Glomerular endothelial cell (primary cell): ENCODE measurements at places on chromosomes 5 and 9.

GRCh38 chr5:83253720-83254119 is 176.4 kb downstream of the XRCC4 start:
- no peak for DNase-seq

DNA sequence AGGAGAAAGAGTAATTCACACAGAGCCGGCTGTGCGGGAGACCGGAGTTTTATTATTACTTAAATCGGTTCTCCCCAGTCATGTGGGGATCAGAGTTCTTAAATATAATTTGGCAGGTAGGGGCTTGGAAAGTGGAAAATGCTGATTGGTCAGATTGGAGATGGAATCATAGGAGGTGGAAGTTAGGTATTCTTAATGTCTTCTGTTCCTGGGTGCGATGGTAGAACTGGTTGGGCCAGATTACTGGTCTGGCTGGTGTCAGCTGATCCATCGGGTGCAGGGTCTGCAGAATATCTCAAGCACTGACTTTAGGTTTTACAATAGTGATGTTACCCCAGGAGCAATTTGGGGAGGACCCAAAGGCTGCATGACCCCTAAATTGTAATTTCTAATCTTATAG is 4.6 kb upstream of the CERCAM start:
- no peak for DNase-seq

DNA sequence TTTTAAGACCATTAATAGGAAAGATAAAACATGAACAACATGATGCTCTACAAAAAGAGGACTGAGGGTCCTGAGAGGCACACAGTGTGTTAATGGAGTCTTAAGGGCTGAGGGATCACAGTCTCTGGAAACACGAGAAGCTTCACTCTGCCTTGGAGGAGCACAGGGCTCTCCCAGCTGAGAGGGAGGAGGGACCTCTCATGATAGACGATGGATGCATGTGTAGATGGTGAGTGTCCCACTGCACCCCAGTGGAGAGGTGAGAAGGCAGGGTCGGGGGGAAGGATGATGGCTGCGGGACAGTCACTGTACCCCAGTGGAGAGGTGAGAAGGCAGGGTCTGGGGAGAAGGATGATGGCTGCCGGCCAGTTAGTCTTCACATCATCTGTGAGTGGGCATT is 613.4 kb downstream of the IRX1 start:
- no peak for DNase-seq

DNA sequence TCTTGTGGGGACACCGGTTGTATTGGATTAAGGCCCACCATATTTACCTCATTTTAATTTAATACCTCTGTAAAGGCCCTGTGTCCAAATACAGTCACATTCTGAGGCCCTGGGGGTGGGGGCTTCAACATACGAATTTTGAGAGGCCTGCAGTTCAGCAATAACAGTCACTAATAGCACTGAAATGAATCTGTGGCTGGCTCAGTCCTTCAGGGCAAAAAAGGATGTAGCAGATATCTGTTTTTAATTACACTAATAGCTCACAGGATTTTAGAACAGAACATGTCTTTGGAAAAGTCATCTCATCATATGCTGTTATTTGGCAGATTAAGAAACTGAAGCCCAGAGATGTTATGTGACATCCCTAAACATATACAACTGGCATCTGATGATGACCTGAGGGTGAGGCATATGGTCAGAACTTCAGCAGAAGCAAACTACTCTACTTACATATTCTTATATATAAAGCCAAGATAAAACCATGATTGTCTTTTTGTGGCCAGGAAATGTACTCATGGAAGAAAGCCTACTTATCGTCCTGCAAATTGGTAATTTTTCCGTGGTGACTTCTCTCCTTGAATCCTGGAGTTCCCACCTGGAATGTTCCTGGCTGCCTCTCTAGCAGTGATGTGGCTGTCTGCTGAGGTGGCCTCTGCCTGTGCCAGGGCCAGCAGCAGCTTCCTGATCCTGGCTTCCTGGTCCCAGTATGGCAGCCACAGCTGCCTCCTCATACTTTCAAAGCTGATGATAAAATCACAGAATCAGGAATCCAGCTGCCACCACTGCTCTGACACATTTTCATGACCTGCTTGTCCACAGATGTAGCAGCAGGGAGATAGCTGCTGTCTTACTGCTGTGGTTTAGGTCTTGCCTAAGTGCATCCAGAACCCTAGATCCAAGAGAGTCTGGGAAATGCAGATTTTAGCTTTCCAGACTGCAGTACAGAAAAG is 72.1 kb upstream of the ANKRD55 start:
- no peak for DNase-seq

GRCh38 chr9:124264823-124265233 is 7.1 kb downstream of the NEK6 start:
- no peak for DNase-seq

DNA sequence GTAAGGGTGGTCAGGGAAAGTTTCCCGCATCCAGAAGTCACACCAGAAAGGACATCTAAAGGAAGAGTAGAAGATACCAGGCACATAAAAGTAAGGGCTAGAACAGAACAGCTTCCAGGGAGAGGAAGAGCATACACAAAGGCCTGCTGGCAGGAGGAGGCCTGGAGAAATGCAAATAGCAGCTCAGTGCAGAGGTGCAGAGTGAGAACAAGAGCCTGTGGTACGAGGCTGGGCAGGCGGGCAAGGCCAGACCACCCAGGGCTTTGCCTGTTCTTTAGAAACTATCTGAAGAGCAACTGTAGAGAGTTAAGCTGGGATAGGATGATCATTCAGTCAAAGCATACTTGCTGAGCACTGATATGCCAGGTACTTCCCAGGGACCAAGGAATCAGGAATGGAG is 115.3 kb downstream of the DROSHA start:
- no peak for DNase-seq

GRCh38 chr9:109139851-109140250 is 20.1 kb upstream of the TMEM245 start:
- no peak for DNase-seq

- no peak for DNase-seq
Measured at GRCh38 chr5:73642344-73642743, 16.3 kb downstream of the ARHGEF28 start.

DNA sequence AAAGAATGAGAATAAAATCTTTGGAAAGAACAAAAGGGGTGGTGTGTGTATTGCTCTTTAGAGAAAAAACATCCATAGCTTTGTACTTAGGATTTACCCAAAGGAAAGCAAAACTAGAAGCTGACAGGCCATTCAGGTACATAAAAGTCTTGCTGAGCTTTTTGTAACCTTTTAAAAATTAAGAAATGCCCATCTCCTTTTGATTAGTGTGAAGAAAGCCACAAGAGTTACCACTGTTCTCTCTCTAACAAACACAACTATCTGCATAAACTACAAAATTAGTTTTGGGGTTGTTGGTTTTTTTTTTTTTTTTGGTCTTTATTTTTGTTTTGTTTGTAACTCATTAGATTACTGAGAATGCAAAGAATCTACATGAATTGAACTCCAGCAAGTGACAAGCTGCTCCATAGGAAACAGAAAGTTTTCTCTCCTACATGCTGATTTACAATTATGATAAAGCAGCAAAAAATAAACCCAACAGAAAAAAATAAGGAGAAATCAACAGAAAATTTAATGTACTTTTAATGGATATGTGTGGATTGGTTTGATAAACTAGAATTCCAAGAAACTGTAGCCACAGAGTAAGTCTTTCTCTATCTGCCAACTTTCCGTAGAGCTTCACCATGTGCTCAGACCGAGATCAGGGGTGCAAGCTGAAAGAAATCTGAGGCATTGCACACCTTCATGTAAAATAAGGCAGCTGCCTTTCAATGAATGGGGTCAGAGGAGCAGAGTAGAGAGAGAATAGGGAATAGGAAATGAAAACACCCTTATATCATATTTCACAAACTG is 12.3 kb downstream of the BAAT start:
- DNase-seq = no peak

GRCh38 chr9:14083366-14083765 is 230.6 kb downstream of the NFIB start:
- DNase-seq = no peak

- DNase-seq = no peak
Measured at GRCh38 chr9:75186767-75187380, 98.6 kb downstream of the OSTF1 start.

- no peak for DNase-seq
Measured at GRCh38 chr5:62066761-62067277, 239.2 kb upstream of the KIF2A start.

- DNase-seq = no peak
Measured at GRCh38 chr9:105053209-105053652, 125.3 kb upstream of the ABCA1 start.

DNA sequence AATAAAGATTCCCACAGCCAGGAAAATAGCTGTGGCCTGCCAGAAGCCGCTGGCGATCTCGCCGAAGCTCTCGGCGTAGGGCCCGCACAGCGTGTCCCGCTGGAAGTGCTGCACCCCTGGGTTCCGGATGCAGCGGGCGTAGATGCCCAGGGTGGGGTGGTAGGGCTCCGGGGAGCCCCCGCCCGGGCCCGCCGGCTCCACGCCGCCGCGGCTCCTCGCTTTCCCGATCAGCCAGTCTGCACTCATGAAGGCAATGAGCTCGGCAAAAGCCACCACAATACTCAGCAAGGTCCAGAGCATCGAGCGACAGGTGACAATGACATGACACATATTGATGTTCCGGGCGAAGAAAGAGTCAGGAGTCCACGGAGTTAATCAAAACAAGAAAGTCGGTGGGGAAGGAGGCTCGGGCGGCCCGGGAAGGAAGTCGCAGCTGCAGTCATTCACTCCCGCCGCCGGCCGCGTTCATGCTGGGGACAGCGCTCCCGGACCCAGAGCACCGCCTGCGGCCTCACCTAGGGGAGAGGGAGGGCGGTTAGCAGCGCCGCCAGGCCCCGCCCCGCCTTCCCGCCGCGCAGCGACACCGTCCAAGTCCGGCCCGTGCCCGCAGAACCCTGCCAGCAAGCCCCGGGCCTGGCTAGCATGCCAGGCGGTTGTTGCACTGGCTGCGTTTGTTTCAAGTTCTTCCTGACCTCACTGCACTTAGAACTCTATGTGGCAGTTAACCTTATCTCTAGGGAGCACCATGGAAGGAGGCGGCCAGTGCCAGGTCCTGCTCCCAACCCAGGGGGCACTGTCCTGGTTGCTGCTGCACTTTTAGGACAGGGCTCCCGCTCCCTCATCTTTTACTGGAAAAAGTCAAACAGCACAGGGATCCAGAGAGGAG is 138.4 kb downstream of the LHFPL2 start:
- DNase-seq = no peak

GRCh38 chr9:125902214-125902613 is 155.0 kb downstream of the PBX3 start:
- no peak for DNase-seq

GRCh38 chr9:31103836-31104235 is 1280.6 kb upstream of the ACO1 start:
- DNase-seq = no peak

GRCh38 chr5:137342764-137343163 is 156.4 kb downstream of the SPOCK1 start:
- DNase-seq = no peak

DNA sequence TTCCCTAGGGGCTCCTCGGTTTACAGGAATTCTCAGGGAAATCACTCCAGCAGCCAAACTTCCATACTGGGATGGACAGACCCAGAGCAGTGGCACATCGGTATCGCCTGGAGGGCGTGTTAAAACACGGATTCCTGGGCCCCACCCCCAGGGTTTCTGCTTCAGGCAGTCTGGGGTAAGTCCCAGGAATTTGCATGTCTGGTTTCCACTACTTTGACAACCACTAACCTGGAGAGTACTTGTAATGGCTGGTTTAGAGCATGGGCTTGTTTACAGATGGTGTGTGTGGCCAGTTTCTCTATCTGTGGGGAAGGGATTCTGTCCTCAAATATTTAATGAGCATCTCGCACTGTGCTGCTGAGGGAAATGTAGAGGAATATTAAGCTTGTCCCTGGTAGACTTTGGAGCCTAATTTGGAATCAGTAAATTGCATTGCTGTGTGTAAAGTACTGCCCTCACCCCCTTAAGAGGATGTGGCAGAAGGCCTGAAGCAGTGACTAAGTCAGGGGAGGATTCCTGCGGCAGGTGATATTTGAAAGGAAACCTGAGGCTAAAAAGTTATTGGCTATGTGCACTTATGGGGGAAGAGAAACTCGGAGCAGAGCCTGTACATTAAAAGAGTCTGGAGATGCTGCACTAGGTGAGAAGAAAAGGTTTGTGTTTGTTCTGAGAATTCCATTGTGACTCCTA is 18.6 kb upstream of the TJP2 start:
- no peak for DNase-seq

- no peak for DNase-seq
Measured at GRCh38 chr9:93087971-93088655, 7.9 kb upstream of the CARD19 start.

DNA sequence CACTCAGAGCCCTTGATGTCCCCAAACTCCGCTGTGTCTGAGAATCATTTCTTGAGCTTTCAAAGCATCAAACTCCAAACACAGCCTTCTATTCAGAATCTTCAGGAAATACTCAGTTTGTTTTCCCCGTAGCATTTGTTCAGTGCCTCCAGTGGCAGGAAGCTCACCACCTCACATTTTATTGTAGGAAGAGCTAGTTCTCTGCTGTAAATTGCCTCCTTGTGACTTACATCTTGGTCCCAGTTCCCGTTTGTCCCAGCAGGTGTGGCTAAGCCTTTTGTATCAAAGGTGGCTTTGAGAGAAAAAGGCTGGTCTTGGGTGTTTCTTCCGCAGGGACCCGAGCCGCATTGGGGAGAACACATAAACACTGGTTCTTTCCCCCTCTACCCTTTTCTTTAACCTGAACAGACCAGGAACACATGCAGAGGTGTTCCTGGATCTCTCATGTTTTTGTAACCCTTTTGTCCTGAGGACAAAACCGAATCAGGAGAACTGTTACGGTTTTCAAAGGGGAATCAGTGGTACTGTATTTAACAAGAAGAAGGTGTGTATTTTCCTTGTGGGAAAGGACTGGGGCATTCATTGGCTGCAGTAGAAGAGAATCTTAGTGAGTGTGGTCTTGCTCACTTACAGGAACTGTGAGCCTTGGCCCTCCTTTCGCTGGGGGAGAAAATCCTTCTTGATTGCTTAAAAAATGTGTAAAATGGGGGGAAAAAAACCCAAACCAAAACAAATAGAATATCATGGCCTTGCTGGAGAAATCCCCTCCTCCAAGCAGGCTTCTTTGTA is 1.9 kb downstream of the OSMR start:
- no peak for DNase-seq
